Colonic mucosa (tissue), 4 donors: ENCODE measurements at places on chromosomes 7 and 10.

DNA sequence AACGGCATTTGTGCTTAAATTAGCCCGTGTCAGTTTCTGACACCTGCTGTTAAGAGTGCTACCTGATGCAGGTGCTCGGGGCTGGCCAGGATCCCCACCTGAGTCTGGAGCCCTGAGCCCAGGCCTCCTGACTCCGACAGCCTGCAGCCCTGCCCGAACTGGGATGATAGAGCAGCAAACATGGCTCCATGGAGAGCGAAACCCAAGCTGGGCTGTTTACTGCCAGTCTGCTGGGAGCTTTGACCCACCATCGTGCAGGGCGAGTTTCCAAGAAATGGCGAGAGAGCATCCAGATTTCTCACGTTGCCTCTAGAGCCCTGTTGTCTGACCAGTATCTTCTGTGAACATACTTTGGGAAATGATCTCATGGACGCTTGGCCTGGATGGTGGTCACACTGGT, 66.2 kb downstream of the MGMT start:
- DNase-seq: no peak

DNA sequence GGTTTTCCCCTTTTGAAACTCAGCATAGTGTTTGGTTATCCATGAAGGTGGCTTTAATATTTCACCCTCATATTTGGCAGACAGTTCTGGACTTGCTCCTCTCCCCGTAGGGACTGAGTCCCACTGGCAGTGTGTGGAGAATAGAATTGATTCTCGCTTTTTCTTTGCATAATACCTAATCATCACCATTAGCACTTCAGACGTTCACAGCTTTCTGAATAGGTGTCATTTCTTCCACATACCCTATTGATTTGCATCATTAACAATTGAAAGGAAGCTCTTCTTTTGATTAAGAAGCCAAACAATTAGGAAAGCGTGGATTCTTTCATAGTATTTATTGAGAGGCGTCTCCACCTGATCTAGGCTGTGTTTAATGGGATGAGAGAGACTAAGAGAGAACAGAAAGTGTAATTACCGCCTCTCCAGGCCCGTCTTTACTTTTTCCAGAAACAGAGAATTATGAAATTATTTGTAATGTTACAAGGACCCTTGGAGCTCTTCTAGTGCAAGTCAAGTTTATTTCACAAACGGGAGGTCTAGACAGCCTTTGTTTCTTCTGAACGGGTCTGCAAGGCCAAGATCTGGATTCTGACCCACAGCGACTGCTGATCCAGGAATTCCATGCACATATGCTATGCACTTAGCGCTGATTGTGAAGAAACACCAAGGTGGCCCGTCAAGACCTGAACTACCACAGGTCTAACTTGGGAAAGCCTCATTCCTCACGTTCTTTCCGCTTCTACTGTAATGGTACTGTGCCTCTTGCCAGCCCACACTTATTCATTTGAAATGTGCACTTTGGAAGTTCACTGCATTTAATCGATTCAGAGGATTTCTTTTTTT, 249.9 kb upstream of the C7orf33 start:
- no peak for DNase-seq

DNA sequence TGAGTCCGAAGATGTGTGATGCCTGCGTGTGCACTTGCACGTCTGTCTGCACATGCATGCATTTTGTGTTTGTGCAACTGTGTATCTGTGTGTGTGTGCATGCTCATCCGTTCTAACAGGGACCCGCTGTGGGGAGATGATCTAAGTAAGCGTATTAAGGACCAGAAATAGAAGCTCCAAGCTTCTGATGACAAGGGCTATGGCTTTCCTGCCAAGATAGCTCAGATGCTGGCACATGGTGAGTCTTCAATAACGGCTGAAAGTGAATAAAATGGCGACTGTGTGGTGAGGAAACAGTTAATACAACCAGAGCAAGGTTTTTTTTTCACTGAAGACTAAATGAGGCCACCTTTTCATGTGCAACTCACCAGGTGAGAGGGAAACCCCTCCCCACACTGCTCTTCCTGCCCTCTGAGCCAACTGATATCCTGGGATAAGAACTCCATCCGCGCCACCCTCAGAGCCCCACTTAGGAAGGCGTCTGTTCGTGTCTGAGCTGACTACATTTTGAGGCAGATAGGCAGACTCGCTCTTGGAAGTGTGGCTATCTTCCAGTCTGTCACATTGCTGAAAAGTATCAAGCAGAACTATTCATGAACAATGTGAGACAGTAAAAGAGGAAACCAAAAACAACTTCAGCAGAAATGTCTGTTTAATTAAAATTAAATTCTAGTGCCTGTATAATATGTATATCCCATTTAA, 47.4 kb upstream of the TCERG1L start:
- no peak for DNase-seq

GRCh38 chr10:33382921-33383713, 48.6 kb upstream of the NRP1 start:
- DNase-seq: no peak

- no peak for DNase-seq
Observed at GRCh38 chr7:41870461-41871138, 167.7 kb upstream of the INHBA start.

DNA sequence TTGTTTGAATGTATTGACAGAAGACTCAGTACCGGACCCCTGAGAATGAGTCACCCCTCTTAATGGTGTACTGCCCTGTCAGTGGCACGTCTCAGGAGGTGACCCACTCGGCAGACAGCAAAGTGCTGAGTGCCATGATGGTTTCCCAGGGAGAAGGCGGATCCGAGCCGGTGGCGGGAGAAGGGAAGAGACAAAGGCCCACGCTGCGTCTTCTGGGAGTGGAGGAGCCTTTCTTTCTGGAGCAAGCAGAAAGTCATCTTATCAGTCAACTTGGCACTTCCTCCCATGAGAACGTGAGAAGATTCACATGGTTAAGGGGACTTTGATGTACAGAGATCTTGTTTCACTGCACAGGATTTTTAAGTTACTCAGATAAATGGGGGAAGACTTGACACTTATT, 14.6 kb upstream of the PPP2R2D start:
- no peak for DNase-seq

- no peak for DNase-seq
Observed at GRCh38 chr7:94284104-94284503, 110.6 kb upstream of the COL1A2 start.

- no peak for DNase-seq
Observed at GRCh38 chr7:27901028-27901760, 161.2 kb downstream of the TAX1BP1 start.

- DNase-seq: no peak
Observed at GRCh38 chr10:64346389-64346788, 825.2 kb downstream of the REEP3 start.

- DNase-seq: no peak
Observed at GRCh38 chr10:132351611-132352010, 19.6 kb downstream of the LRRC27 start.

- peak; percentile 51 for DNase-seq
Observed at GRCh38 chr7:954330-955238, at the start of gene ADAP1. ADAP1 (minus strand) TSS chr7:954680; CDS start chr7:954477, 203 bp downstream.

- no peak for DNase-seq
Observed at GRCh38 chr10:4652111-4653010, 173.6 kb upstream of the AKR1E2 start.

DNA sequence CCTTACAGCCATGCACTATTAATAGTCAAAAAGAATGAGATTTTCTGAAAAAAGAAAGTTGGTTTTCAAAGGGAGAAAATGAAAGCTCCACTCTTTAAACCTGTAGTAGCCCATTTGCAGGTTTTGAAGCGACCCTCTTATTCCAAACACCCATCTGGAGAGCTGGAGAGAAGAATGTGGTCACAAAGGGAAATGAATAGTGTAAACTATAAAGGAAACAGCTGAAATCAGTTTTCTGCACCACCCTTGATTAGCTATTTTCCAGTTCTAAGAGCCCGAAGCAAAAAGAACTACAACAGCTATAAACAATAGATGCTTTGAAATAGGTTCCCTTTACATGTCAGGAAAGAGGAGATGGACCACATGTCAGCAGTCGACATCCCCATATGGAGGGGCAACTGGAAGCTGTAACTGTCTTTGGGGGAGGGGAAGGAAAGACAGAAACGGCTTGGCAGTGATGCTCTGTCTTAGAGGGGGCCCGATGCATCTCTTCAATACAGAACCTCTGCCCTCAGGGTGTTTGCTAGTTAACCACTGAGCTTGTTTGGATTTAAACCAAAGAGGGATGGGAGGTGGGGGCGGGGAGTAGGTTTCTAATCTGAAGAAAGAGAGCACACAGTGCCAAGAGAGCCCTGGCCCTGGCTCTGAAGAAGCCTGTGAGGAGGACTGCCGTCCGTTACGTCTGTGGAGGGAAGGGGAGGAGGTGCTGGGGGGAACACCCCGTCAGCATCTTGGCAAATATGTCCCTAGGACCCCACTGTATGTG, 55.3 kb downstream of the CPVL start:
- peak; percentile 27 for DNase-seq

- no peak for DNase-seq
Observed at GRCh38 chr7:132433301-132433700, 143.0 kb downstream of the PLXNA4 start.

GRCh38 chr10:52895059-52895458, 122.5 kb upstream of the MBL2 start:
- DNase-seq: no peak

GRCh38 chr10:80465839-80466590, 11.9 kb downstream of the TSPAN14 start:
- no peak for DNase-seq

DNA sequence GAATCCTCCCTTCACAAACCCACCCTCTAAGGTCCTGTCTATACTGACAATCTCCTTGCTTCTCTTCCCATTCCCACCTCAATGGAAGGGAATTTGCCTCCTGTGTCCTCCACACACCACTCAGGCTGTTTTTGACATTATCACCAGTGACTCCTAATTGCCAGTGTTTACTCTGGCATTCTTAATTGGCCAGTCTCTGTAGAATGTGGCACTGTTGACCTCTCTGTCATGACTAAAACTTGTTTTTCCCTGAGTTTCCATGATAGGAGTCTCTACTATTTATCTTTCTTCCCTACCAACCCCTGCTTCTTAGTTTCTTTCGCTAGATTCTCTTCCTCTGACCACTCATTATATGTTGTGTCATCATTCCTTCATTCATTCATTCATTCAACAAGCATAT, 12.1 kb downstream of the SLC16A12 start:
- DNase-seq: no peak

GRCh38 chr7:96415293-96415940, 93.5 kb upstream of the SLC25A13 start:
- DNase-seq: no peak

DNA sequence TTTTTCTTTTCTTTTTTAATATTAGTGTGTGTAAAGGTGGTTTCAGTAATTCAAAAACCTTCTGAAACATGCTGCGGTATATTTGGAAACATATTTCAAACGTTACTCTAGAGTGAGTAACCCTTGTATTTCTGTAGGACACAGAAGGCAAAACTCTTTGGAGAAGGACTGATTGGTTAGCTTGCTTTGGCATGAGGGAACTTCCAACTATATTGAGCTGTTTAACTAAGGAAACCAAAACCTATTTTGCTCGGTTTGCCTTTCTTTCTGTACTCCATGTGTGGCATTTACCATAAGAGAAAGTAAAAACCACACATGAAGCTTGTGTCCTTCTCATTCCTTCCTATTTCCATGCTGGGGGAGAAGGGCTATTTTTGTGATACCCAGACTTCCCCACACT, 149.8 kb downstream of the DYNC1I1 start:
- no peak for DNase-seq
